Fibroblast of pulmonary artery (primary cell): ENCODE measurements at places on chromosomes 6 and 20.

GRCh38 chr6:25218346-25218745 is 60.8 kb upstream of the CARMIL1 start:
- DNase-seq: no peak

DNA sequence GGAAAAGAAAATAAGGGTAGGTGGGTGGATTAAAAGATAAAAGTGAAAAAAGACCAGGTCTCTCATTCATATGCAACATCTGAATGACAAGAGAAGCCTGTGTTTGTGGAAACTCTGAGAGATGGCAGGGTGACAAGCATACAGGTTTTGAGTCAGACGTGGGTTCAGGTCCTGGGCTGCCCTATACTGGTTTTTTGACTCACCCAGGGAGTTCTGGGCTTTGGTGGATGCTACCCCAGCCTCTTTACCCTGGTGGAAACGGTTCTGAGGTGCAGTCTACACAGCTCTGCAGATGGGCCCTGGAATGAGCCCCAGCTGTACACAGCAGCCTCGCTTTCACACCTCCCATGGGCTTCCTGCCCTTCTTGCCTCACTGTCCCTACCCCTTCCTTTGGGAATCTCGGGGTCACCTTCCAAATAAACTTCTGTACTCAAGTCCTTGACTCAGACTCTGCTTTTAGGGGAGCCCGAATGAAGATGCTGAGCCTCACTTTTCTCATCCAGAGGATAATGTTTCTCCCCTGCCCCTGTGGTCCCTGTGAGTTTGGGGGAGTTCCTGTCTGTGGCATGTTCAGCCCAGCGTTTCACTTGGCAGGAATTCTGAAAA is 77.7 kb upstream of the CLDN20 start:
- DNase-seq: no peak

- peak; percentile 43 for DNase-seq
These were observed 79.9 kb downstream of the TOX2 start for GRCh38 chr20:43994486-43995100.

DNA sequence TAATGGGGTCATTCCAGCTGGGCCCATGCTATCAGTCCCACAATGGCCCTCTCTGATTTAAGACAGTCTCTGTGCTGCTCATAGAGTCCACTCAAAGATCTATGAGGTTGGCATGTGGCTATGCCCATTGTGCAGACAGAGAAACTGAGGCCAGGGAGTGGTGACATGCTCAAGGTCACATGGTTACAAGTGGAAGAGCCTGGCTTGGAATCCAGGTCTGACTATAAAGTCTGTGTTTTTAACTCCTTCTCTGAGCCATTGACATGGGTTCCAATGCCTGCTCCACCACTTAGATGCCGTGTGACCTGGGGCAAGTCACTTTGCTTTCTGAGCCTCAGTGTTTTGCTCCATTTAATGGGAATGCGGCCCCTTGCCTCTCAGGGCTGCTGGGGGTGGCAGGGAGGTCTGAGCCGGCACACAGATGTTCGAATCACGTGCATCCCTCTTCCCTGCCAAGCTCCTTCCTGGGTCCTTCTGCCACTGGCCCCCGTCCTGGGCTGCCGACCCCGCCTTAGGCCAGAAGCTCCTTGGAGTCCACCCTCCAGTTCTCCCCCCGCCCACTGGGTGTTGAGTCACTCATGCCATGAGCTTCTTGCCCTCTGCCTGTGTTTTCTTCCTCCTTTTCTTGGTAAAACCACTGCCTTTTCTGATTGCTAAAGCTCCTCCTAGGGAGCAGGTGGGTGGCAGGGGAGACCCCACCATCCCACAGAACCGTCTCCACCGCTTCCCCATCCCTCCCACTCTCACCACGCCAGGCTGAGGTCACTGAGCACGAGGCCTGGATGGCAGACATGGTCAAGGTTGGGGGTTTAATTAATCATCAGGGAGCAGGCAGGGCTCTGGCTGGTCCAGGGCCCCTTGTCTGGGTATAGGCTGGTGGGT is 35.7 kb downstream of the CEBPB start:
- DNase-seq: peak; percentile 37

DNA sequence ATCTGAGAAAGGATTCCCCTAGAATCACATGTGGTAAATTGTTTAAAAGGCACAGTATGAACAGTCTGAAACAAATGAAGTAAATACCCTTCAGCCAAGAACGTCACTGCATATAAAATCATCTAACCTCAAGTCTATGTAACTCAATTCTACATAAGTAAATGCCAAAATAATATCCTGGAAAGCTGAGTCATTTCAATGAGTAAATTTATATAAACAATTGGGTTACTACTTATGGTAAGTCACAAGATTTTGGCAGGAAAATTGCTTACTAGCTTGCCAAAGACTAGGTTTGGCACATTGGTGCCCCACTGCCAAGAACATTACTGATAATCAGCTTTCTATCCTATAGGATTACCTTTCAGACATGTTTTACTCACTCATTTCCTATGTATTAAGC is 8.4 kb downstream of the GMDS start:
- peak; percentile 90 for DNase-seq

- DNase-seq: peak; percentile 68
These were observed 32.2 kb downstream of the MRAP2 start for GRCh38 chr6:84065693-84066290.

DNA sequence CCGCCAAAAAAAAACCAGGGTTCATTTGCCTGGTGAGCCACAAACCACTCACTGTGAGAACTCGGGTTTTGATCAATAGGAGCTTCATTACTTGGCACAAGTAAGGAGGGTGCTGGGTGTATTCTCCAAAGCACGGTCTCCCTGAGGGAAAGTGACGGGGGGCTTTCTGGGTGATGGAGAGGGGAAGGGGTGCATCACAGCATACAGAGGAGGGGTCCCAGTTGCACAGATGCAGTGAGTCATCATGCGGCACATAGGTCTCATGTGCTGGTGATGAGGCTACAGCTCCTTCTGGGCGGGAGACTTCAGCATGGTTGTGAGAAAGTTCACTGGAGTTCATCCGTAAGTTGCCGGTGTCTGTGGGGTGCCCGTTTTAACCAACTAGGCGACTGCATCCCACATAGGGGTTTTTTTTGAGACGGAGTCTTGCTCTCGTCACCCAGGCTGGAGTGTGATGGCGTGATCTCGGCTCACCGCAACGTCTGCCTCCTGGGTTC is 36.2 kb downstream of the SUN5 start:
- no peak for DNase-seq

DNA sequence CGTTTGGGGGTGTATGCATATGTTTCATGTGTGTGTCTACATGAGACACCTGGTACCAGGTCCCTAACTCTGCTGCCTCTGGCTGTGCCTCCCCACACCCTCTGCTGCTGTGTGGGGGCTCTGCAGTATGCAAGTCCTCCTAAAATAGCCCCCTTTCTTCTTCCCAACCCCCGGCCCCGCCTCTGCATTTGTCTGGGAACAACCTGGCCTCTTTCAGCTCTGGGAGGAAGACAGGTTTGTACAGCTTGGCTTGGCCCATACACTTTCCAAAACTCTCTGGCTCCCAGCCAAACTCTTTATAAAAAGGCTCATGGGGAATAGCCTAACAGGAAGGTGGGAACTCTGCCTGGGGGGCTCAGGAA is 27.1 kb upstream of the EMILIN3 start:
- no peak for DNase-seq

GRCh38 chr6:155287762-155288161 is 23.9 kb downstream of the CLDN20 start:
- DNase-seq: no peak

GRCh38 chr6:137705160-137706082 is 161.6 kb upstream of the TNFAIP3 start:
- peak; percentile 82 for DNase-seq

GRCh38 chr6:136123468-136123867 is 126.6 kb downstream of the MTFR2 start:
- DNase-seq: peak; percentile 62

GRCh38 chr20:36628076-36628475 is 17.9 kb downstream of the SLA2 start:
- DNase-seq: no peak

GRCh38 chr6:39453241-39453640 is 130.7 kb upstream of the KCNK16 start:
- no peak for DNase-seq

- no peak for DNase-seq
These were observed 371 bp downstream of the HMGN4 start for GRCh38 chr6:26538572-26538902.

DNA sequence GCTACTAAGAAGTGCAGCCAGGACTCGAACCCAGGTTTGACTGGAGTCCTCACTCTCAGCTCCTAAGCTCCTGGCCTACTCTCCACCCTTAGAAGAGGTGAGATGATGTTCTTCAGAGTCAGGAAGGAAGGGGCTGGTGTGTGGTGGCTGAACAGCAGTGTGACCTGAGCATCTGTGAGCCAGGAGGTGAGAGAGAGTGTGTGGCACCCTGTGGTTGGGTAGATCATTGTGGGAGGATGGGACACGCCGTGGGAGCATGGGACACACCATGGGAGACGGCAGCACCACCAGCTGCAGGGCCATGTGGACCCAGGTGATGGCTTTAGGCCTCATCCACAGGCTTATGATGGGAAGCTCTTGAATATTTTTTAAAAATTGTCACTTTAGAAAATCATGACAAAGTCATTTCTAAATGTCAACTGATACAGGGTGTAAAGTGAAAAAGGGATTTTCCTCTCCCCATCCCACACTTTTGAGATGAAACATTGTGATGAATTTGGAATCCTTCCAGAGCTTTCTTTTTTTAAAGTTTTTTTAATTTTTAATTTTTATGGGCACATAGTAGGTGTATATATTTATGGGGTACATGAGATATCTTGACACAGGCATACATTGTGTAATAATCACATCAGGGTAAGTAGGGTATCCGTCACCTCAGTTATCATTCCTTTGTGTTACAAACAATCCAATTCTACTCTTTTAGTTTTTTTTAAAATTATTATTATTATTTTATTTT is 31.6 kb downstream of the SRC start:
- no peak for DNase-seq

DNA sequence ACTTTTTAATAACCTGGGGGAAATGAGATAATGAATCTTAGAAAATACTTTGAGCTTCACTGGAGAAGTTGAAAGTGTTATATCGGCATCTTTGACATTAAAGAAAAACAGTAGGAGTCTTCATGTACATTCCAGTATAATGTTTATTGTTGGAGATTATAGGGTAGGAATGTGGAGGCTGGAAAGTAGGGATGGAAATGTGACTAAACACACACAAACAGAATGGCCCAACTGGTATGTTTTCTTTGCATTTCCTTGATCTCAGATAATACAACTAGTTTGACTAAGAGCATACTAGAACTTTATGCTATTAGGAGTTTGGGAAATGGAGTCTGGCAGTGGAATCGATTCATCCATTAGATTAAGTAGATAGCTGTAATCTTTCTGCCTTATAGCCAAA is 10.1 kb upstream of the BAG2 start:
- DNase-seq: no peak

- DNase-seq: no peak
These were observed 62.0 kb downstream of the CARMIL1 start for GRCh38 chr6:25341203-25341552.

GRCh38 chr20:4261333-4262284 is 246.3 kb upstream of the RNF24 start:
- no peak for DNase-seq

GRCh38 chr6:167044696-167045095 is 45.5 kb downstream of the CEP43 start:
- no peak for DNase-seq

- DNase-seq: peak; percentile 85
These were observed 55.0 kb upstream of the VSX1 start for GRCh38 chr20:25136643-25137559.

GRCh38 chr6:90701146-90701781 is 114.4 kb upstream of the MAP3K7 start:
- DNase-seq: no peak

DNA sequence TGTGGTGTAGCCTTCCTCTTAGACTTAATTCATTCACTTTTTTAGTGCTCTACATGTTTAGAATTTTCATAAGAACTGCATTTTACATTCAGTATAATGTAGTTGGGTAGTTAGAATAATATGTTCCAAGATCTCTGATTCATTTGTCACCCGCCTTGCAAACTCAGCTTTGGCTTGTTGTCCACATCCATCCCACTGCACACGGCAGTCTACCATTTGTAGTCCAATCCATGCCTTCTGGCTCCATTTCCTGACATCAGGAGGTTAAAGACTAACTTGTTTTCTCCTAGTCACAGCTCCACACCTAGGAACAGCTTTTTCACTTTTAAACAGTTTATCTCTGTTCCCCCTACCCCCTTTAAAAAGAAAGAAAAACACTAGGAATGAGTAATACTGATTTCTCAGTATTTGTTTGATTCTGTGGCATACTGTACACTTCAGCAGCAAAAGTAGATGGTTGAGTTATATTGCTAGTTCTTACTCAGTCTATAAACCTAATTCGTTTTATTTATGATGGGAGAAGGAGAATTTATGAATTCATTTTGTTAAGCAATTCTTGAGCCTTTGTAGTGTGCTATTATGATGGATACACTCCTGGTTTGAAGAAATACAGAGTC is 180.9 kb downstream of the ARID1B start:
- DNase-seq: no peak
